T47D (cell line): ENCODE measurements at places on chromosomes 5 and 9.

DNA sequence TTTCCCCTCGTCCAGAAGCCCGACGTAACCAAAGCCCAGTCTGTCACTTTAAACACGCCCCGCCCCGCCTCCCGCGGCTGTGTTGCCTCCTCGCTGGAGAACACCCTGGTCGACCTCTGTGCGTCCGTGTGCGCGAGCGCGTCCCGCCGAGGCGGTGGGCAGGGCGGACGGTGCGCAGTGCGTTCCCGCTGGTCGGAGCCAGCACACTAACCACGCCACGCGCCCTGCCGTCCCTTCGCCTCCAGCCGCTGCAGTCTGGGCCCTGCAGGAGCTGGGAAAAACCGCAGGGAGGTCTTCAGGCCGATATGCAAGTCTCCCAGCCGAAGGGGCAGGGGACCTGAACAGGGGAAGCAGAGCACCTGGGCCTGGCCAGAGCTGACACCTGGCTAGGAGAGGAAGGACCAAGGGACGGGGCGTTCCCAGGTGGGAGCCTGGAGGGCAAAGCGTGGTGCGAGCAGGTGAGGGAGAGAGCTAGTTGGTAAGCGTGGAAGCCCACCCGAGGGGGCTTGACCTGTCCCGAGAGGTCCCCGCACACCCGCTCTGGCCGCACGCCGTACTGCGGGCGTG lies 1.3 kb upstream of the PHPT1 start:
- DNase-seq, result peak; percentile 94

GRCh38 chr9:127566351-127567001 lies 45.6 kb upstream of the STXBP1 start:
- peak; percentile 63 for DNase-seq

DNA sequence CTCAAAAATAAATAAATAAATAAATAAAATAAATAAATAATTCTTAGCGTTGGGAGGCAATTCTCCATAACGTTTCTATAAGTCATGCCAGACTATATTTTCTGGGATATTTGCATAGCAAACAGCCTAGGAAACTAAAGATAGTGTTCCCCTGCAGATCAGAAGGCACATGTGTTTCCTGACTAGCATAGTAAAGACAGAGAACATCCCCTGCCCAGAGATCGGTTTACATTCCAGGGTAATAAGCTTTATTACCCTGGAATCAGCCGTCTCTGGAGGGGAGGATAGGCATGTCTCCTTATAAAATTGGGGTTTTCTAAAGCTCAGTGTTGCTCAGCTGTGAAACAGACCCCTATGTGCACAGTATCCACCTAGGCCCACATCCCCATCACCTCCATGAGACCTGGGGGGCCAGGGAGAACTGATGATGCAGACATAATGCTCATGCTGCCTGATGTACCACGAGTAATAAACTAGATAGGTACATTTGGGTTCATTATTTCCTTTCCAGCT lies 36.9 kb upstream of the IFNK start:
- DNase-seq, result no peak

DNA sequence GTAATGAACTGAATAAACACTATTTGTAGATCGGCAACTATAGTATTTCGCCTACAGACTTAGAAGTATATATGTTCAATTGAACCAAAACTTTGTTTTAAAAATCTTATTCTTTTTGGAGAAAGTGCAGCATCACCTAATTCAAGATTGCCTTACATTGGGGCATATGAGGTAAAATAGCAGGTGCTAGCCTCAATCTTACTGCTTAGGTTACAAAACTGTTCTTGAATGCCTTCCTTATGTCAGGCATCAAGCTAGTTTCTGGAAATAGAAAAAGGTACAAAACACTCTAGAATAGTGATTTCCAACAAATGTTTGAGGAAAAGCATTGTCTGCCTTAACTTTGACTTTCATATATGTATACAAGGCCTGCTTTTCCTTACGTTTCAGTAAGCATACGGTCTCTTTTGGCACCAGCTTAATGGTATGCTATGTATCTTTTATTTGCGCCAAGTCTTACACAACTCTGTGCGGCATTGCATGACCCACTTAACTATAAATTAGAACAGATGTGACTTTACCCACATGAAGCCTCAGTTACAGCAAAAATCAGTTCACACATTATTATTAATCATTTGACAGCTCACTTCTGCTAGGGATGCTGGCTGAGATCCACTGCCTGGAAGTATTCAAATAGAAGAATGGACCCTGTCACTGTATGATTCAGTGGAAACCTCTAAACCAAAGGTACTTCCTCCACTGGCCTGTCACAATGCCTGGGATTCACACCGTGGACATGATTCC lies 174.1 kb downstream of the PRELID2 start:
- DNase-seq, result no peak

DNA sequence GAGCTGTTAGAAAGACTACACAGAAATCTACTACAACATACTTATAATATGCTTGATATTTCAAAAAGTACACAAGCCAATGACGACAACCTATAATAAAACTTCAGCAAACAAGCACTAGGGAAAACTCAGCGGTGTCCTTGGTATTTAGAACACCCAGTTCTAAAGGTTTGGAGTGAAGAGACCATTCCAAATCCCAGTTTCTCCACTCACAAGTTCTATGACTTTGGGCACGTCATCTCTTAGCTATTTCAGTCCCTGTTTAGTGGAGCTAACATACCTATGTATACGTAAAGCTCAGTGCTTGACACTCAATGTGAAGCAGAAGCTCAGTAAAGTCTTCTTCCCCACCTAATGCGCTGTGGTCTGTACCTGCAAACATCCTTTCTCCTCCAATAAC lies 52.8 kb downstream of the MLLT3 start:
- DNase-seq, result peak; percentile 32

GRCh38 chr5:147189109-147189424 lies 45.8 kb upstream of the STK32A start:
- DNase-seq, result no peak

- no peak for DNase-seq
Measured at GRCh38 chr5:95780597-95780996, 41.9 kb downstream of the GLRX start.

- no peak for DNase-seq
Measured at GRCh38 chr9:132586830-132587591, 4.6 kb downstream of the BARHL1 start.

- DNase-seq, result no peak
Measured at GRCh38 chr5:68249520-68249919, 34.0 kb downstream of the PIK3R1 start.

- DNase-seq, result no peak
Measured at GRCh38 chr5:179759581-179760551, 27.2 kb downstream of the MAML1 start.

DNA sequence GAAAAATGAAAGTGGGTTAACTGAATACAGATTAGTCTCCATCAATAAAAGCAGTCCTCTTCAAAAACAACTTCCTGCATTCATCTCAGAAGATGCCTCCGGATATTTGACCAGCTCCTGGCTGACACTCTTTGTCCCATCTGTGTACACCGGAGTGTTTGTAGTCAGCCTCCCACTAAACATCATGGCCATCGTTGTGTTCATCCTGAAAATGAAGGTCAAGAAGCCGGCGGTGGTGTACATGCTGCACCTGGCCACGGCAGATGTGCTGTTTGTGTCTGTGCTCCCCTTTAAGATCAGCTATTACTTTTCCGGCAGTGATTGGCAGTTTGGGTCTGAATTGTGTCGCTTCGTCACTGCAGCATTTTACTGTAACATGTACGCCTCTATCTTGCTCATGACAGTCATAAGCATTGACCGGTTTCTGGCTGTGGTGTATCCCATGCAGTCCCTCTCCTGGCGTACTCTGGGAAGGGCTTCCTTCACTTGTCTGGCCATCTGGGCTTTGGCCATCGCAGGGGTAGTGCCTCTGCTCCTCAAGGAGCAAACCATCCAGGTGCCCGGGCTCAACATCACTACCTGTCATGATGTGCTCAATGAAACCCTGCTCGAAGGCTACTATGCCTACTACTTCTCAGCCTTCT lies 16.6 kb downstream of the F2R start:
- DNase-seq, result peak; percentile 13

GRCh38 chr9:116274293-116274692 lies 120.7 kb downstream of the PAPPA start:
- no peak for DNase-seq

- DNase-seq, result no peak
Measured at GRCh38 chr5:104965006-104965405, 1402.4 kb upstream of the NUDT12 start.

- DNase-seq, result no peak
Measured at GRCh38 chr9:91214867-91215266, 146.9 kb downstream of the AUH start.

DNA sequence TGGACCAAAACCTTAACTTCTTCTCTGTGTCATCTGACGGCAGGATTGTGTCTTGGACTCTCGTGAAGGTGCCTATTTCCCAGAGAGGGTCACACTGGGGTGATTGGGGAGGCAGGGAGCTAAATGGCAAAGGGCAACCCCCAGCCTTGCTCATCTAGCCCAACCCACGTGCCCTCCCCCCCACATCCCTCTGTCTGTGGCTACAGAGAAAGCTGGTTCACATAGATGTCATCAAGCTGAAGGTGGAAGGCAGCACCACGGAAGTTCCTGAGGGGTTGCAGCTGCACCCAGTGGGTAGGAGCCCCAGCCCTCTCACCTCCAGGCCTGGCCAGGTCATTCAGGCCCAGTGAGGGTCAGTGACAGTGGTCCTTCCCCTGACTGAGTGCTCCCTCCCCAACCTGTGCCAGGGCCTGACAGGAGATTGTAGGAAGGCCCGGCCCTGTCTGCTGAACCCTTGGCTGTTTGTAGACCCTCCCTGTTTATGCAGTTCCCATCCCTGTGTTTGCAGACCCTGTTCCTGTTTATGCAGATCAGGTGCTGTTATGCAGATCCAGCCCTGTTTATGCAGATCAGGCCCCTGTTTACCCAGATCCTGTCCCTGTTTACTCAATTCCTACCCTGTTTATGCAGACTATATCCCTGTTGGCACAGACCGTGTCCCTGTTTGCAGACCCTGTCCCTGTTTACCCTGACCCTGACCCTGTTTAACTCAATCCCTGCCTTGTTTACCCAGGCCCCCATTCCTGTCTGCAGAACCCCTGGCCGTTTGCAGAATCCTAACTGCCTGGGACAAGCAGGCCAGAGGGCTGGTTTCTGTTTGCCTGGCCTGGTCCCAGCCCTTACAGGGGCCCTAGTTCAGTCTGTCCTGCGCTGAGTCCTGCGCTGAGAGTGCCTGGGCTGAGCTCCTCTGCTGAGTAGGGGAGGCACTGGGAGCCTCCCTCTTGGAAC lies 10.4 kb downstream of the ENHO start:
- no peak for DNase-seq

DNA sequence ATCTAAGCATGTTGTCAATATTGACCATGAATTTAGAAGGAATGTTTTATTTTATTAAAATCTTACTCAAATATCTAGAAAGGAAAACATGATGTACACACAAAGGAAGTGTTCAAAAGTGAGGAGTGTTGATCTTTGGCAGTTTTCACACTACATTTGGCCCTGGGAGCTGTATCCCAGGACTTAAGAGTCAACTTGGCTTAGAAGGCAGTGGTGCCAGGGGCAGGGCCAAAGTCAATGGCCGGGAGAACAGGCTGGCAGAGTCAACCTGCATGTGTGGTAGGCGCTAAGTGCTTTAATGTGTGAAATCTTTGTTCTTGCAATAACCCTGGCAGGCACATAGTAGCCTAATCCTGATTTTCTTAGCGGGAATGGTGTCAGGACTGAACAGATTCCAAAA lies 228.4 kb downstream of the TENT4A start:
- DNase-seq, result no peak

DNA sequence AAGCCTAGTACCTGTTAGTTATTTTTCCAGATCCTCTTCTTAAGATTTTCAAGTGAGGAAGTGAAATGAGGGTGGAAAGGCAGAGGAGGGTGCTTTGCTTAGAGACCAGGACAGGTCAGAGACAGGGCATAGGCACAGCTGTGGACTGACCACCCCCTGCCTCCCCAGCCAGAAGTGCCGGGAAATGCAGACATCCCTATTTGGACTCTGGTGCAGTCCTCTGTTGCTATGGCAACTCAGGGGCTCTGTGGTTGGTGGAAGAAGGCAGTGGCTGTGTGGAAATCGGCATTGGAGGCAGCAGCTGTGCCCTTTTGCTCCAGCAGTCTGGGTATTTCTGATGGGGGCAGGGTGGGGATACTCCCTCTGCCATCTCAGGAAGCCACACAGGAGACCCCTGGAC lies 43.3 kb upstream of the NDFIP1 start:
- DNase-seq, result no peak

DNA sequence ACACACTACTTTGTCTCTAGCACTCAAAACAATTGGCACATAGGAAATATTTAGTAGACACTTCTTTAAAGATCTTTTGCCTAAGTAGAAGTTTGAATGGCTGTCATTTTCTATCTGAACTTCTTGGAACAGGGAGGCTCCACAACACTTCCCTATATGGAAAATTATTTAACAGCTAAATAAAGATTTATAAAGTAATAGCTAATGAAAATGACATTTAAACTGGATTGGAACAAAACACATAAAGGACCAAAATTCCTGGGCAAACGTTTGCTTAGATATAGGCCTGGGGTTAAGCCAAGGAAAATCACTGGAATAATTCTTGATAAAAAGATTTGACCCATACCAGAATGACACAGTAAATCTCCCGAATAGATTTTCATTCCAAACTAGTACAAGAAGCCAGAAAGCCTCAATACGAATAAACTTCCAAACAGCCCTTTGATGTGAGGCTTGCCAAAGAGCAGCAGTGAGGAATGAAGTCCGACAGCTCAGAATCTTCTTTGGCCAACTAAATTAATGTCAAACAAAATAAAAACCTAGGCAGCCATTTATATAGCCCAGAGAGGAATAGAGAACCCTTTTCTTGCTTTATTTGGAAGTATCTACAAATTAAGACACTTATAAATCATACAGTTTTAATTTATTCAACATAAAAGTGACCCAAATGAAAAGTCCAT lies 20.3 kb upstream of the RNF180 start:
- no peak for DNase-seq
